ENCODE measurements at places on chromosomes 11 and 22.
A peak's percentile ranks its signal among the peaks of the same experiment; 100 is the strongest.

DNA sequence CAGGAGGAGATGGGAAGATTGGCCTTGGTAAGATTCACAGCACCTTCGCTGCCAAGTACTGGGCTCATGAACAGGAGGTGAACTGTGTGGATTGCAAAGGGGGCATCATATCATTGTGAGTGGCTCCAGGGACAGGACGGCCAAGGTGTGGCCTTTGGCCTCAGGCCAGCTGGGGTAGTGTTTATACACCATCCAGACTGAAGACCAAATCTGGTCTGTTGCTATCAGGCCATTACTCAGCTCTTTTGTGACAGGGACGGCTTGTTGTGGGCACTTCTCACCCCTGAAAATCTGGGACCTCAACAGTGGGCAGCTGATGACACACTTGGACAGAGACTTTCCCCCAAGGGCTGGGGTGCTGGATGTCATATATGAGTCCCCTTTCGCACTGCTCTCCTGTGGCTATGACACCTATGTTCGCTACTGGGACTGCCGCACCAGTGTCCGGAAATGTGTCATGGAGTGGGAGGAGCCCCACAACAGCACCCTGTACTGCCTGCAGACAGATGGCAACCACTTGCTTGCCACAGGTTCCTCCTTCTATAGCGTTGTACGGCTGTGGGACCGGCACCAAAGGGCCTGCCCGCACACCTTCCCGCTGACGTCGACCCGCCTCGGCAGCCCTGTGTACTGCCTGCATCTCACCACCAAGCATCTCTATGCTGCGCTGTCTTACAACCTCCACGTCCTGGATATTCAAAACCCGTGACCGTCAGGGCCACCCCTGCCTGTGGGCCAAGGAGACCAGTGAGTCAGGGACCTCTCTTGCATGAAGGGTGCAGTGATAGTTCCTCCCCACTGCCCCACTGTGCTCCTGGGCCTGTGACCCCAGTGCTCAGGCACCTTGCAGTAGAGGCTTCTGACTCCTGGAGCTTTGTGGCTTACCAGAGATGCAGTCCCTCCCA, 83.6 kb downstream of the BCR start:
- DNase-seq, result no peak

- no peak for DNase-seq
Observed at GRCh38 chr22:45904236-45904635, 72.7 kb downstream of the WNT7B start.

DNA sequence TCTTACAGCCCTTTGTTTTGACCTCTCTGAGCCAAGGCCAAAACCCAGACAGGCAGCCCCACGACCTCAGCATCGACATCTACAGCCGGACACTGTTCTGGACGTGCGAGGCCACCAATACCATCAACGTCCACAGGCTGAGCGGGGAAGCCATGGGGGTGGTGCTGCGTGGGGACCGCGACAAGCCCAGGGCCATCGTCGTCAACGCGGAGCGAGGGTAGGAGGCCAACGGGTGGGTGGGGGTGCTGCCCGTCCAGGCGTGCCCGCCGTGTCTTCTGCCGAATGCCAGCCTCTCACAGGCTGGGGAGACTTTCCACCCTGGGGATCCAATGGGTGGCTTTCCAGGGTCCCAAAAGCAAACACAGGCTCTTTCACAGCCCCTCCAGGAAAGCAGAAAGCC, 37.1 kb upstream of the PPP6R3 start:
- DNase-seq, result no peak

DNA sequence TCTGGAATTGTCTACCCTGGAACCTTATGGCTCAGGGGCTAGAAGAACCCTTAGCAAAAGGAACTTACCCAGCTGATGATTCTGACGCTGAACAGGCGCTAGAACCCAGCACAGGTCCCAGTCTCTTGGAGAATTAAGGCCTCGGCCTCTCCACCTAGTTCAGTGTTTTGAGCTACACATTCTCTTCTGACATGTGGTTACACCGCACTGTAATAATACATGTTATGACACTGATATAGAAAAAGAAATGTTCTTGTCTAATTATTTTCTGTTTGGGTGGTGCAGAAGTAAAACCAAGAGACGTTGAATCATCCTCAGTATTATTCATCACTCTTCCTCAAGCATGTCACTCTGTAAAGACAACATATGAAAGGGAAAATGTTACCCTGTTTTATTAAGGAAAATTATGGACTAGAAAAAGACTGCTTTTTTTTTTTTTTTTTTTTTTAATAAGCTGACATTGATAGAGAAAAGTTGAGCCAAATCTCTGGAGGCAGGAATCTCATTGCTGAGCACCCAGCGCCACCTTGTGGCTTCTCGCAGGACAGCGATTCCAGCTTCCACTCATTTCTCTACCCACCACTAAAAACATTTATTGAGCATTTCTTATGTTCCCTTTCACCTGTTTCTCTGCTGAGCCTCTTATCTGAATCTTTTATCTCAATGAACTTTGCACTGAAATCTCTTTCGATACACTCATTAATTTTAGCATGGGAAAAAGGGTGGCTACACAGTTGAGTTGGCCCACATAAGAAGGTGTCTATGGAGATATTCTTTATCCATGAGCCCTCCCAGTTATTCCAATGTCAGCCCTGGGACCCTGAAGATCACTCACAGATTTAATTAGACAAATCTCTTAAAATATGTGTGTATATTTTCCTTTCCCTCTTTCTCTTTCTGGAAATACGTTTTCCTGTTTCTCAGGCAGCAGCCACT, 12.6 kb upstream of the APLNR start:
- DNase-seq, result peak; percentile 29

DNA sequence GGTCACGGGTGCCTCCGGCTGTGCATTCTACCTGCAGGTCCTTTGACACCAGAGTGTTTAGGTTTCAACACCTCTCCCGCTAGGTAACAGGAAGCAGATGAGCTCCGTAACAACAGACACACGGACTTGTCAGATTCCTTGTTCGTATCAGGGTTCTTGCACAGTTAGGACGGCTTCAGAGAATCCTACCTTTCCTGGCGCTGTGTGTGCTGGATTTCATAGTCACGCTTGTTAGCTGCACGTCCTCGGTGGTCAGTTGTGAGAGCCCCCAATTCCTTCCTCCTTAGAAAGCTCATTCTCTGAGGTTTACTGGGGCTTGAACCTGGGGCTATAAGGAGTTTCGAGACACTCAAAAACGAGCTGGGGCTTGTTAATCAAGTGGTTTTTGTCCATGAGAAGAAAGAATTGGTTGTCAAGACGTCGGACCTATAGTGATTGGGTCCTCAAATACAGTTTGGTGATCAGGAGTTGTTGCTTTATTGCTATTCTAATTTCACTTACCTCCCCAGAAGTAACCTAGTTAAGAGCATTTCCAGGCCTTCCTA, 664 bp downstream of the DDB2 start:
- no peak for DNase-seq

DNA sequence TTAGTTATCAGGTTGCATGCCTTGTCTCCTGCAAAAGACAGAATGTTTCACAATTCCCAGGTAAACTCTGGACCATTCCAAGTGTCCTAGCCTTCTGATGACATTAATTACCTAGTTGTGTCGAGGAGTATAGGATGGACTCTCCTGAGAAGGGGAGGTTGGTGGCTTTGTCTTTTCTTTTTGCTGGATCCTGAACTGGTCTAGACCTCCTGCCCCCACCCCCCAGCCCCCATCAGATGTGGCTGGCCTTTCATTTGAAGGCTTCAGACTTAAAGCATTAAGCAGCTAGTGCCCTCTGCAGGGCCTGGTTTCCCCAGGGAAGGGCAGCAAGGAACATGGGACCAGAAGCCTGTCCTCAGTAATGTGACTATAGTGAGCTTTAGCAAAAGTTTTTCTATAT, 9.7 kb downstream of the MCAM start:
- DNase-seq, result no peak

GRCh38 chr11:103202048-103202651, 92.9 kb downstream of the DYNC2H1 start:
- no peak for DNase-seq

GRCh38 chr11:71170624-71171423, 81.6 kb downstream of the SHANK2 start:
- DNase-seq, result no peak

- peak; percentile 12 for DNase-seq
Observed at GRCh38 chr22:43448048-43448447, 36.2 kb downstream of the MPPED1 start.

- DNase-seq, result no peak
Observed at GRCh38 chr22:39243439-39244135, 1.2 kb downstream of the PDGFB start.

GRCh38 chr11:133605482-133605881, 73.2 kb upstream of the OPCML start:
- DNase-seq, result no peak

DNA sequence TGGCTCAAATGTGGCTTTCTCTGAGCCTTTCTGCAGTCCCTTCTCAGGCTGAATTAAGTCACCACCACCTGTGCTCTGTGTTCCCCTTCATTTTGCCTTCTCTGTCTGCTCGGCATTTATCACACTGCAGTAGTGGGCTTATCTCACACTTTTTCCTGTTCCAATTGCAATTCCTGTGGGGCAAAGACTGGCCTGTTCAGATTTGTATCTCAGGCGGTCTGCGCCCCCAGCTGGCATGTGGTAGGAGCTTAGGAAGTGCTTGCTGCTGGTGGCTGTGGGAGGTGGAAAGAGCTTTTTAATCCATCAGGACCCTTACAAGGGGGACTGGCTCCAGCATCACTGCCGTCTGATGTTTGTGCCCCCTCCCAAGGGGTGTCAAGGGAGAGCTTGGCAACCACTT, 21.2 kb downstream of the BMAL1 start:
- no peak for DNase-seq

DNA sequence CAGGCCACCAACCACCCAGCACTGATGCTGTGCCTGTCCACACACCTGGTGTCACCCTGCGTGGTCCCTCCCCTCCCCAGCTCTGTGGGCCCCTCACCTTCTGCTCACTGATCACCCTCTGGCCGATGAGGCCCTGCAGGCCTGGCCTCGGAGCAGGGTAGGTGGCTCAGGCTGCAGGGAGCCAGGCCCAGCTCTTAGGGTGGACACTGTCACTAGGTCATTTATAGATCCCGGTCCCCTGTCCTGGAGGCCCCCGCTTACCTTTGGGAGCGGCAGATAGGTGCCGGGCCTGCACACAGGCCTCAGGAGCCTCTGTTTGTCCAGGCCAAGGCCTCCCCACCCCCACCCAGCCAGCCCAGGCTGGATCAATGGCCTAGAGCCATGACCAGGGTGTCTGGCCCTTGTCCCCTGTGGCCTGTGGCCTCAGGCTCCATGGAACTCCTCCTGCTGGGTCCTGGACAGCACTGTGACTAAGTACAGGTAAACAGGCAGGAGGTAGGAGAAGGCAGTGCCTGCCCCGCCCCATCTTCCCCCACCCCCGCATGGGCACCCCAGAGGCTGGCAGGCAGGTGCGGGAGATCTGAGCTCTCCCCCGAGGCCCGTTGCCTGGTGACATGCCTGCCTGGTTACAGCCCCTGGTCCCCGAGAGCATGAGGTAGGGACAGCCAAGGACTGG, at the start of gene TMPRSS6:
Gene TMPRSS6, minus strand, starts transcription at position 472 of the 676 bp plus-strand sequence. CDS start 6,296 bp downstream, outside the sequence.
- DNase-seq, result no peak

- peak; percentile 70 for DNase-seq
Observed at GRCh38 chr11:61899146-61899841, 7.9 kb upstream of the FADS3 start.

- no peak for DNase-seq
Observed at GRCh38 chr11:5298451-5298850, 3.3 kb downstream of the OR51B4 start.

DNA sequence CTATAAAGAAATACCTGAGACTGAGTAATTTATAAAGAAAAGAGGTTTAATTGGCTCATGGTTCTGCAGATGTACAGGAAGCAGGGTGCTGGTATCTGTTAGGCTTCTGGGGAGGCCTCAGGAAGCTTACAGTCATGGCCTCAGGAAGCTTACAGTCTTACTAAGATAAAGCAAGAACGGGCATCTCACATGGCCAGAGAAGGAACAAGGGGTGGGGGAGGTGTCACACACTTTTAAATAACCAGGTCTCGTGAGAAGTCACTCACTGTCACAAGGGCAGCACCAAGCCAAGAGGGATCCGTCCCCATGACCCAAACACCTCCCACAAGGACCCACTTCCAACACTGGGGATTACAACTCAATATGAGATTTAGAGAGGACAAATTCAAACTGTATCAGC, 192.8 kb upstream of the B3GAT1 start:
- DNase-seq, result no peak

GRCh38 chr11:115696563-115696962, 192.3 kb upstream of the CADM1 start:
- no peak for DNase-seq

DNA sequence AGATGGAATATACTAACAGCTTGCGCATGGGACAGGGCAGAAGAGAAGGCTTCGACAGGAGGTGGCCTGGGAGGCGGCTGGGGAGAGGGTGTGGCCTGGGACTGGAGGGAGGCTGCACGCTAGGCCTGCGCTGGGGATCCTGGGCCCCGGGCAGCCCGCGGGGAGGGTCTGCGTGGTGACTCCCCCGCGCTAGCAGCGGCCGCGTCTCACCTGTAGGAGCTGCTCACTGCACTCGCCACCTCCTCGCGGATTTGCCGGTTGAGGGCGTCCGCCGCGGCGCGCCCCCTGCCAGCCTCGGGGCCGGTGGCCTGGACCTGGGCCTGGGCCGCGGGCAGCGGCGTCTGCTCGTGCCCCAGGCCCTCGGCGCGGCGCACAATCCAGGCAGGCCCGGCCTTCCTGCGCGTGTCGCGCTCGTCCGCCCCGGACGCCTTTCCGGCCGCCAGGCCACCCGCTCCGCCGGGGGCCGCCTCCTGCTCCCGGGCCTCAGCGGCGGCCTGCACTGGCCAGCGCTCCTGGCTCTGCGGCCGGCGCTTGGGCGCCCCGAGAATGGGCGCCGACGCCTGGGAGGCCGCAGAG, 1.5 kb downstream of the MAP6 start:
- DNase-seq, result no peak

- DNase-seq, result no peak
Observed at GRCh38 chr11:63814383-63814736, 1.1 kb downstream of the SPINDOC start.

- DNase-seq, result peak; percentile 71
Observed at GRCh38 chr11:64654958-64655541, 64.0 kb downstream of the SLC22A12 start.

GRCh38 chr22:42086051-42086450, 4.5 kb downstream of the NDUFA6 start:
- DNase-seq, result no peak

DNA sequence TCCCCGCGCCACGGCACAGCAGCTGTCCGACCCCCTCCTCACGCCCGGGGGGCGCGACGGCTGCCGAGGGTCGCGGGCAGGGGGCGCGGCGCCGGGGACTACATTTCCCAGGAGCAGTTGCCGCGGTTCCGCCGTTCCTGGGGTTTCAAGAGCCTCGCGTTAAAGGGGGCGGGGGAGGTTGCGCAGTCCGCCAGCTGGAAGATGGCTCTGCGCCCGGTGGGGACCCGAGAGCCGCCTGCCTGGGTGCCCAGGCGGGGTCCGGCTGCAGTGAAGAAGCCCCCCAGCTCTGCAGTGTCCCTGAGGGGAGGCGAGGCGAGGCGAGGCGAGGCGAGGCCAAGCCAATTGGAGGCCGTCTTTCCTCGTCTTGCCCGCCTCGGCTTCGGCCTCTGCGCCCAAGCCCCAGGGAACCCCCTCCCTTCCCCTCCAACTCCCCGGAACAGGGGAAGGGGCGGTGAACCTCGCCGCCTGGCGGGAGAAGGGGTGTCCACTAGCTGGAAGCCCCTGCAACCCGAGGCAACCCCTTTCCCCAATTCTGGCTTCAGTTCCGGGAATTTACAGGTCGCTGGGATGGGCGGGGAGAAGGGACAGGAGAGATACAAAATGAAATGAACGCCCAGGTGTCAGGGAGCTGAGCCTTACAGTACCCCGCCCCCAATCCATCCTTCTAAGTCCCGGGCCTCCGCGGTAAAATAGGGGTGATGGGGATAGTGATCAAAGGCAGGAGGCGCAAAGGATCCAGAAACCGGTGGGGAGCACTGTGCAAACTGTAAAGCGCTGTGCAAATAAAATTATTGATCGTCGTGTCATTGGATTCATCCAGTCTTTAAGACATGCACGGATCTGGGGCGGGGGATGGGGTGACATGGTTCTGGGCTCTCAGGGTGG, 5.2 kb upstream of the GCAT start:
- DNase-seq, result peak; percentile 23
